ENCODE measurements at places on chromosomes 7 and 10. TPM values are rescaled to one million over a fixed set of nuclear protein-coding genes. Genes with fewer than 3 reads are reported as not detected.

GRCh38 chr10:16195178-16195769, 241.5 kb upstream of the PTER start:
- H3K4me3 ChIP-seq, result no peak overlapping the region
- H3K36me3 ChIP-seq, result no peaks in the 10 kb centered on the region
- no peak for DNase-seq
- H3K27me3 ChIP-seq, result no peaks in the 10 kb centered on the region

DNA sequence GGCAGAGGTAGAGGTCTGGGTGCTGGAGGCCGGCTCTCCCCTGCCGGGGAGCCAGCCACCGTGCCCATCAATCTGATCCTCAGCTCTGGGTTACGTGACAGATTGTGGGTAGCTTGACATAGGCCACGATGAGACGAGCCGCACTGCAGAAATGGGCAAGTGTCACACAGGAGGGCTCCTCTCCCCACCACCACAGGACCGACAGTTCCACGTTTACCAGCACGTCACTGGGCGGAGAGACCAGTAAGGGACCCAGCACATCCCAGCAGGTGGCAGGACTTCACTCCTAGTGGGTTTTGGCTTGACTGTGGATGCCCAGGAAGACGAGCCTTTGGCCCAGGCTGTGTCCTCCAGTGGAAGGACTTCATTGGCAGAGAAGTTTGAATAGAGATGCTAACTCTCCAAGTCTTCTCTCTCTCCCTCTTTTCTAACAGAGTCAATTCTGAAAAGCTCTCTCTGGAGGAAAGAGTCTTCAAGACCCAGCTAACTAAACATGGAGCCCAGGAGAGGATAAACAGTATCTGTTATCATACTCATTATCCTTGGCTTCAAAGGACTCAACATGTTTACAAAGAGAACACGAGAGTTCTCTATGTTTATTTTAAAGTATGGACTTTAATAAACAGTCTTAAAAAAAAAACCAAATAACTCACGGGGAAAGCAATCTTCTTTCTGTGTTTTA, 129.3 kb upstream of the JCAD start:
- H3K27me3 ChIP-seq, result no peaks in the 10 kb centered on the region
- H3K27ac ChIP-seq, result no peak overlapping the region
- H3K4me3 ChIP-seq, result no peak overlapping the region
- H3K4me1 ChIP-seq, result no peaks in the 10 kb centered on the region

HABP2 gene
- not detected for total RNA-seq

DNA sequence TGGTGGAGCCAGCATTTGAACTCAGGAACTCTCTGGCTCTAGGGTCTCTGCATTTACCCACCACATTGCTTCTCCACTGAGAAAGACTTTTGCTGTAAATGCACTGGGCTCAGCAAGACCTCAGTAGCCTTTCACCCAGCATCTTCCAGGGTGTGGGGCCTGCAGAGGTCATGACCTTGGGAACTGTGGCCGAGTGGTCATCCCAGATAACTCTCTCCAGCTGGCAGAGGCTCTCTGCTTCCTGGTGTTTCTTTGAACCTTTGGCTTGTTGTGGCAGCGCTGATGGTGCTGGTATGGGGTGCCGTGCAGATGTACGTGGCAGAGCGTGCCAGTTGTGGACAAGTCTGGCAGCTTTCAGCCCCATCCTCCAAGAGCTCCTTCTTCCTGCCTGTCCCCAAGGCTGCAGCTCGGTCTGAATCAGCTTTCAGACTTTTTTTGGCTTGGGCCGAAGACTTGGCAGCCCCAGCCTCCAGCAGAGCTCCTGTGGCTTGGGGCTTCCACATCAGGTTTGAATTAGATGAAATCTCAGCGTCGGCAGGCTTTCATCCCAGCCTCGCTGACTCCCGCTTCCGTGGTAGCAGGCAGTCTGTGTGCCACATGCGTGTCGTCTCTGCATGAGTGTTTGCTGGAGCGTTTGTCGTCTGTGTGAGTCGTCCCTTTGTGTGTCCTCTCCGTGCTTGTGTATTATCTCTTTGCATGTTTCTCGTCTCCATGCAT, 21.5 kb downstream of the ADAMTS14 start:
- no peak overlapping the region for H3K27ac ChIP-seq
- no peaks in the 10 kb centered on the region for H3K27me3 ChIP-seq
- no peak overlapping the region for H3K4me3 ChIP-seq
- no peak for DNase-seq

DNA sequence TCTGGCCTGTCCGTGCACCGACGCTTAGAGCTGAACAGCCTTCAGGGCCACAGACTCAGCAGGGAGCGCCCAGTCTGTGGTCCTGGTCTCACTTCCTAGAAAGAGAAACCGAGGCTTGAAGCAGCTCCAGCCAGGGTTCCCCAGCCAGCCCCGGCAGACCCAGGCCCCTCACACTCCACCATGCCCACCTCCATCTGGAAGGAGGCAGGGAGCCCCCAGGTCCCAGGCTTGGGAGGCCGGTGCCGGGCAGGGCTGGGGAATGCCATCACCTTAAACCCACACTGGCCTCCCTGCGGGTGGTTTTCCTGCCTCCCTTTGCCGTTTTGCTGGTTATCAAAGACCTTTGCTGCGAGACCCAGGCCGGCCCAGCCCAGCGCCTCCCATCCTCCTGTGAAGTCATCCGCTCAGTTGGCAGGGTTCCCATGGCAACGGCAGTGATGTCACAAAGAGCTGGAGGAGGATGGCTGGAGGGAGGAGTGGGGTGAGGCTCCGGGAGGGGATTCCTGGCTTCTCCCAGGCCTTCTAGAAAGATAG, 24.0 kb downstream of the ELFN1 start:
- H3K27ac ChIP-seq, result no peak overlapping the region
- no peaks in the 10 kb centered on the region for H3K36me3 ChIP-seq
- no peak overlapping the region for H3K4me3 ChIP-seq

GRCh38 chr7:28161331-28161730, 19.3 kb downstream of the JAZF1 start:
- no peak for DNase-seq
- H3K4me3 ChIP-seq, result no peak overlapping the region
- H3K27ac ChIP-seq, result no peak overlapping the region
- no peaks in the 10 kb centered on the region for H3K36me3 ChIP-seq
- peaks cover 34% of the 10 kb centered on the region for H3K4me1 ChIP-seq

DNA sequence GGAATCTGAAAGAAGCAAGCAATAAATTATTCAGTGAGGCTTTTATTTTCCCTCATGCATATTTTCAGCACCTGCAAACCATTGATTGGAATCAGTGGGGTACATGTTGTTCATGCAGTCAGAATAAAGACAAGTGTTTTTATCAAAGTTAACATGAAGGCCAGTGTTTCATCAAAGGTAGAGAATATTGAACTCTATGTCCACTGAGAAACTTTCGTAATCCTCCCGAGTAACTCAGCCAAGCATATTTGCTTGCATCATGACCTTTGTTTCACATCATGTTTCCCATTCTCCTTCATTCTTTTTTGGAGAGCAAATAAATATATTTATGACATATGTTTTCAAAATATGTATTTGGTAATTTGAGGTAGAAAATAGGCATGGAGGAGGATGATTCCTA, 663.1 kb downstream of the SH2D4B start:
- no peaks in the 10 kb centered on the region for H3K27me3 ChIP-seq
- no peaks in the 10 kb centered on the region for H3K36me3 ChIP-seq
- no peak overlapping the region for H3K4me3 ChIP-seq
- H3K27ac ChIP-seq, result no peak overlapping the region
- H3K4me1 ChIP-seq, result no peaks in the 10 kb centered on the region

ALKBH4 gene
- total RNA-seq, result 3.7 TPM

- no peak overlapping the region for H3K4me3 ChIP-seq
- H3K4me1 ChIP-seq, result no peaks in the 10 kb centered on the region
- no peaks in the 10 kb centered on the region for H3K36me3 ChIP-seq
- H3K27me3 ChIP-seq, result no peaks in the 10 kb centered on the region
Measured at GRCh38 chr10:82982110-82982608, 1107.2 kb downstream of the NRG3 start.

DNA sequence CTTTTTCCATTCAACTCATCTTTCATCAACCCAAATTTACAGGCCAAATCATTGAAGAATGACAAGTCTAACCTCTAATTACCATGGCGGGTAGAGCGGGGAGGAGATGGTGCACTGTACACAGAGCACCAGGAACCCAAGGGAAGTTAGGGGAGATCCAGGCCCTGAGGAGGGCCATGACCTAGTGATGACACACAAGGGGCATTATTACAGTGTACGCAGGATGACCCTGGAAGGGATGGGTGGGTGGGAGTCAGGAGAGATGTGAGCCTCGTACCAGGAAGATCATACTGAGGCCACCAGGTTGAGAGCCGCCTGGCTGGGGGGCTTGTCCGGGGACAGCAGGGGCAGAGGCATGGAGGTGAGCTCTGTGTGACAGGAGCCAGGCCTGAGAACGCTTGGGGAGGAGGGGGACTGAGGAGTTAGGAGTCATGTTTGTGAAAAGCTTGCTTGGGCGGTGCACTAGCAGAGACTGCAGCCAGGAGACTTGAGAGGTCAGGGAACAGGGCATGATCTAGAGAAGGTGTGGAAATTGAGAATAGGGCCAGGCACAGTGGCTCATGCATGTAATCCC, 89.5 kb upstream of the CCNY start:
- no peaks in the 10 kb centered on the region for H3K4me1 ChIP-seq
- no peaks in the 10 kb centered on the region for H3K36me3 ChIP-seq
- no peak for DNase-seq
- H3K4me3 ChIP-seq, result no peak overlapping the region
- H3K27me3 ChIP-seq, result no peaks in the 10 kb centered on the region
- H3K27ac ChIP-seq, result no peak overlapping the region

MMP21 gene
- not detected for total RNA-seq

DNA sequence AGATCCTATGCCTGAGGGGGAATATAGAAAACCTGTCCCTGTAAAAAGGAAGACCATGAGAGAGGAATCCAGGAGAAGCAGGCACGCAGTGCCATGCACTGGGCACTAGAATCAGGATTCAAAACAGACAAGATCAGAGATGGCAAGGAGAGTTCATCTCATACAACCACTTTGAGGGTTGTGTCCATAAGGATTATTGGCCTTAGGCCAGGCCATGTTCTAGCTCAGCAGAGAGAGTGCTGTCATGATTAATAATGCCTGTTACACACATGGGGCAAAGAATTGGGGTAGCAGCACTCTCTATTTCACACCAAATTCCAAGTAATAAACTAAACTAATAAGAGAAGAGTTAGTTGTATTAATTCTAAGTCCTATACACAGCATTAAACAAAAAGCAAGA, 29.1 kb downstream of the EZH2 start:
- no peak overlapping the region for H3K4me3 ChIP-seq
- DNase-seq, result no peak
- H3K4me1 ChIP-seq, result peaks cover 72% of the 10 kb centered on the region
- no peaks in the 10 kb centered on the region for H3K36me3 ChIP-seq
- H3K27me3 ChIP-seq, result no peaks in the 10 kb centered on the region
- no peak overlapping the region for H3K27ac ChIP-seq

- H3K4me1 ChIP-seq, result no peaks in the 10 kb centered on the region
- no peak overlapping the region for H3K4me3 ChIP-seq
- no peaks in the 10 kb centered on the region for H3K27me3 ChIP-seq
- no peak overlapping the region for H3K27ac ChIP-seq
- 0 out of 2 replicates have a peak, but pooled peaks cover 3% of the 10 kb centered on the region for H3K36me3 ChIP-seq
Measured at GRCh38 chr10:111018021-111018420, 58.8 kb upstream of the ADRA2A start.

GTF2IRD1 gene
- total RNA-seq, result not detected

RAB11FIP2 gene
- 8.5 TPM for total RNA-seq

GRCh38 chr10:60978287-60979115, 34.5 kb upstream of the RHOBTB1 start:
- no peak for DNase-seq
- H3K27me3 ChIP-seq, result no peaks in the 10 kb centered on the region
- no peaks in the 10 kb centered on the region for H3K36me3 ChIP-seq
- no peak overlapping the region for H3K27ac ChIP-seq
- no peak overlapping the region for H3K4me3 ChIP-seq

ADRA2A gene
- 0.04 TPM for total RNA-seq

GRCh38 chr10:59622320-59623132, 87.1 kb downstream of the SLC16A9 start:
- H3K27ac ChIP-seq, result no peak overlapping the region
- H3K4me3 ChIP-seq, result no peak overlapping the region
- DNase-seq, result peak; percentile 89
- no peaks in the 10 kb centered on the region for H3K36me3 ChIP-seq
- peaks cover 6% of the 10 kb centered on the region for H3K4me1 ChIP-seq

GPR26 gene
- total RNA-seq, result not detected

DNA sequence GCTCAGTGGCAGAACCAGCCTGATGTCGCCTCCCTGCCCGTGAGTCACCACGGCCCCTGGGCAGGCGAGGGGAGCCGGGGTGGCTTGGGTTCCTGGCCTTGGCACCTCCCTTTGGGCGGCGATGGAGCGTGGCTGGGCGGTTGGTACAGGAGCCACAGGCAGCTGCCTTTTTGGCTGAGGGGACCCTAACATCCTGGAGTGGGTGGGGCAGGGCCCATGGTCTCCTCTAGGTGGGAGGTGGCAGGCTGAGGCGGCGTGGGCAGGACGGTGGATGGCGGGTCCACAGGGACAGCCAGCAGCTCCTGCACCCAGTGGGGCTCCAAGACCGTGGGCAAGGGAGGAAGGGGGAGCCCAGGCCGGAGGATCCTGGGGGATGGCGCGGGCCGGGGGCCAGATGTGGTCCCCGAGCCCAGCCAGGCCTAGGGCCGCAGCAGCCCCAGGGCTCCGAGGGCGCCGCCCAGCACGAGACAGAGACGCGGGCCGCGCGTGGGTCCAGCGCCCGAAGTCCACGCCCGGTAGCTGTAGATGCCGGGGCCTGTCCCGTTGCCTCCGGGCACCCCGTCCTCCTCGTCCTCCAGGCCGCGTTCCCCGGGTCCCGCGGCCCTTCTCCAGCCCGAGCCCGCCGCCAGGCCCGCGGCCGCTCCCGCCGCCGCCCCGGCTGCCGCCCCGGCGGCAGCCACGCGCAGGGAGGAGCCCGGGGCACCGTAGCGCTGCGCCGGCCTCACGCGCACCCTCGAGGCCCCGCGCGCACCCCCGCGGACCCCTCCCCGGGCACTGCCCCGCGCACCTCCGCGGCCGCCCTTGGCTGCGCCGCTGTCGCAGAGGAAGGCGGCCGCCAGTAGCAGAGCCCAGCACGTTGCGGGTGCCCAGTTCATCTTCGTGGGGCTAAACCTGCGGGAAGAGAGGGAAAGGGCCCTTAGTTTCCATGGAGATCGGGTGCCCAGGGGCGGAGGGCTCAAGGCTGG, 1.3 kb downstream of the SPRN start:
- H3K27ac ChIP-seq, result no peak overlapping the region
- no peak for DNase-seq
- H3K4me3 ChIP-seq, result no peak overlapping the region
